ENCODE measurements at places on chromosomes 7 and 10.

DNA sequence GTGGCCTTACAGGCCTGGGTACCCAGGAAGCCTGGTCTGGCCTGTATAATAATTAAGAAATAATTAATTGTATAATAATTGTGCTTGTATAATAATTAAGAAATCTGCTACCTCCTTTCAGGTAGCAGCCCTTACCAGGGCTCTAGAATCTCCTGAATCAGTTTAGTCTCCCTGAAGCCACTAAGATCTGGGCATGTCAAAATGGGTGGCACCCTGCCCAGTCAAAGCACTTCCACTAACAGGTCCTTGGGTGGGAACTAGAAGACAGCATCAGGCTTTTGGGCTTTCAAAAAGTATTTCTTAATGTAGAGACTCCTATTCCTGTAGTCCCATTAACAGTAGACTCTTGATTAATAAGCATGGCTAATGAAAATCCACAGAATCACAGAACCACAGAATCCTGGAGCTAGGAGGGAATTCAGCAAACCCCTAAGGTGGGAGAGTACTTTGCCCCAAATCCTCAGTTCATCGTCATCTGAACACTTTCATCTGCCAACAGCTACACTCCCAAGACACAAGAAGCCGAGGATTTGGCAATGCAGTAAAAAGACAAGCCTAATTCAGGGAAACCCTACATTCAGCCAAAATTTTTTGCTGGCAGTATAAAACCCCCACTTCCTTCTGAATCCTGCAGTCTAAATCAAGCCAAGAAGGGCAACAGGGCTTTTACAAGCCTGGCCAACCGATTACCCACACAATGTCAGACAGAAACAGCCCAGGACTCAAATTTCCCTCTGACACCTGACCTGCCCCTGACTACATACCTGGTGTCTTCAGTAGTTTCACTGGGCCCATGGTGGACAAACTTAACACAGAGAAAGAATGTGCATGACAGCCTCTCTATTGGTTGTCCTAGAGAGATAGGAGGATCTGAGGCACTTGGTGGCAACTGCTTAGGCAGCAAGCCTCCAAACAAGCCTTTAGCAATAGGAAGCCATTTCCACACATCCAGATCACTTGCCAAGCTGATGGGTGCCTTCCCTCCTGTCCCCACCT lies 5.9 kb upstream of the IL6 start:
- no peak for DNase-seq

DNA sequence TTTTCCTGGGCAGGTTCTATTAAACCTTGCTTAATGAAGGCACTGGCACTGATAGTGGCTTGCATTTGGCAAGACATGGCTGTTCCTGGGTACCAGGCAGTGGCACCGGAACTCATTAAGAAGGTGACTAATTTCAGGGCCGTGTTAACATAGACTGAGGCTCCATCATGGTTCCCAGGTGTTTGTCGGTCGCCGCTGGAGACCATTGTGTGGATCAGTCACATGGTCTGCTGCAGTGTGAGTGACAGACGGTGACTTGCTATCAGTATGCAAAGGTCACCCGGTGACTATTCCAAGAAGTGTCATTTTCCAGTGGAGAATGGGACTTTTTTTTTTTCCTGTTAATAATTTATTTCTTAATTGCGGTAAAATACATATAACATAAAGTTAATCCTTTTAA lies 106.3 kb downstream of the INSYN2A start:
- no peak for DNase-seq

DNA sequence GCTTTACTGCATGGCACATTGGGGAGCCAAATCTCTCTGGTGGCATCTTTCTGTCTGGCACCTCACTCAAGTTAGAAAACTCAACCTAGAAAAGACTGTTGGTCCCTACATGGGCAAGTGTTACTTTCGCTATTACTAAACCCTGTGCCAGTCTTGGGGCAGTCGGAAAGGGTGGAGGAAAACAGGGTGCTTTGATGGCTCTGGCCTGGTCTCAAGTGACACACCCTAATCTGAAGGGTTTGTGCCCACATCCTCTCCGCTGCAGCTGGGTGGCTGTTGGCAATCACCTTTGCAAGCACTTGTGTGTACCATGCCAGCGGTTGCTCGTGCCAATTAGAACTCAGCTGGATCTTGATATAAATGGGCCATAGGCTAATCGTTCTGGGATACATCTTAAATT lies 159.8 kb upstream of the ITGB1 start:
- DNase-seq = no peak

GRCh38 chr10:97868134-97868685 lies 18.6 kb downstream of the GOLGA7B start:
- DNase-seq = no peak

DNA sequence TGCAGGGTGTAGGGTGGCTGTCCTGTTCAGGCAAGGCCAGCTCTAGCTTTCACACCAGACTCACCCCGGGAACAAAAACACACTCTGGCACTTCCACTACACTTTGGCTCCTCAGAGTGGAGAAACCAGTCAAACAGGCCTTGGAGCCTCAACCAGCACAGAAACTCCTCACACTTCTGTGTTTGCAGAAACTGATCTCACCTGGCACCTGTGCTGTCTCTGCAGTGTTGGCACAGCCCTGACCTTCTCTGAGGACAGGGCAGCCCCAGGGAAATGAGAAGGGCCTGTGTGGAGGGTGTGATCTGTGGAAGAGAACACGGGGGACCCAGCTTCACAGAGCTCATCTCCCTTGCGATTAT lies 4.1 kb upstream of the CALML5 start:
- no peak for DNase-seq

GRCh38 chr7:108270385-108271015 lies 140.3 kb upstream of the LAMB4 start:
- DNase-seq = no peak

DNA sequence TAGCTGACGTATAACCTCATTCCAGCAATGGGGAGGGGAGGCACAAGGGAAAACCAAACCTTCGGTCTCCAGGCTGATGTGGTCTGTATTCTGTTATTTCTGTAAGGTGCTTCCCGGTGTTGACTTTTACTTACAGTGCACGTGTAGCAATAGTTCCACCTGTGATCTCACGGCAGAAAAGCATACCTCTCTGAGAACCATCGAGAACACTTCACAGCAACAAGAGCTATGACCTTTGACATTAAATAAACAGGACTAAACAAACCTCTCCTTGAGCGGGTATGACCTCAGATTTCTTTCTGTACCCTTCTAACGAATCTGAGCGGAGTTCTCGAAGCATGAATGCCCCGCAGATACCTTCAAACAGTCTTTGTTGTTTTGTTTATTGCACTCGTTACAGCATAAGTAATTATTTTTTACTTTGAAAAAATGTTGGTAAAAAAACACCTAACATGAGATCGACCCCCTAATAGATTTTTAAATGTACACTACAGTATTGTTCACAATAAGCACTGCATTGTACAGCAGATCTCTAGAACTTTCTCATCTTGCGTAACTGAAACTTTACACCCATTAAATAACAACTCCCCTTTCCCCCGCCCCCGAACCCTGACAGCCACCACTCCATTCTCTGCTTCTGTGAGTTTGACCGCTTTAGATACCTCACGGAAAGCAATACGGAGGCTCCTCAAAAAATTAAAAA lies 282.3 kb downstream of the GATA3 start:
- DNase-seq = no peak

DNA sequence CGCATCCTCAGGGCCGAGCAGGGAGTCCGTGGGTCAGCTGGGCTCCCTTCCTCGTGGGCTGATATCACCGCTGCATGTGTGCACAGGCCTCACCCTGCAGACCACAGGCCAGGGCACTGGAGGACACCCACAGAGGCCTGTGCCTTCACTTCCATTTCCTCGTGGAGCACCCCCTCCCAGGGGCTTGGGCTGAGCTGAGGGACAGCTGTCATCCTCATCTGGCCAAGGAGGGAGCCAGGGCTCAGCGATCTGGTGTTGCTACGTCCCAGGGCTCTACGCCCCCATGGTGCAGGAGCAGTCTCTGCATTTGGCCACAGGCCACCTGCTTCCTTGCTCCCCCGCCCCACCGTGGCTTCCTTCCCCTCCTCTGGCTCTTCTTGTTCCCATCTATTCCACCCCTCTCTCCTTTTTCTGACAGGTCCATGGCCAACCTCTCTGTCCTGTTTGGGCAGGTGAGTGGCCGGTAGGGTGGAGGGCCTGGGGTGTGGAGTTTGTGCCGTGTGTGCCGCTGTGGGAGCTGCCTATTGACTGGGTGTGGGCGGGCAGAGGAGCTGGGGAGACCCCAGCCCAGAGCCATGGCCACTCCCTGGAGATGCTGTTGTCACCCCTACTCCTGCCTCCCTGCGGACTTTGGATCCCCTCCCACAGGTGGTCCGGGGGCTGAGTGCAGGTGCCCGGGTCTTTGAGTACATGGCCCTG lies 8.3 kb upstream of the ASIC3 start:
- no peak for DNase-seq

- no peak for DNase-seq
Observed at GRCh38 chr7:131896165-131896863, 339.9 kb upstream of the PODXL start.

GRCh38 chr10:14860791-14861190 lies 17.9 kb upstream of the SUV39H2 start:
- no peak for DNase-seq

DNA sequence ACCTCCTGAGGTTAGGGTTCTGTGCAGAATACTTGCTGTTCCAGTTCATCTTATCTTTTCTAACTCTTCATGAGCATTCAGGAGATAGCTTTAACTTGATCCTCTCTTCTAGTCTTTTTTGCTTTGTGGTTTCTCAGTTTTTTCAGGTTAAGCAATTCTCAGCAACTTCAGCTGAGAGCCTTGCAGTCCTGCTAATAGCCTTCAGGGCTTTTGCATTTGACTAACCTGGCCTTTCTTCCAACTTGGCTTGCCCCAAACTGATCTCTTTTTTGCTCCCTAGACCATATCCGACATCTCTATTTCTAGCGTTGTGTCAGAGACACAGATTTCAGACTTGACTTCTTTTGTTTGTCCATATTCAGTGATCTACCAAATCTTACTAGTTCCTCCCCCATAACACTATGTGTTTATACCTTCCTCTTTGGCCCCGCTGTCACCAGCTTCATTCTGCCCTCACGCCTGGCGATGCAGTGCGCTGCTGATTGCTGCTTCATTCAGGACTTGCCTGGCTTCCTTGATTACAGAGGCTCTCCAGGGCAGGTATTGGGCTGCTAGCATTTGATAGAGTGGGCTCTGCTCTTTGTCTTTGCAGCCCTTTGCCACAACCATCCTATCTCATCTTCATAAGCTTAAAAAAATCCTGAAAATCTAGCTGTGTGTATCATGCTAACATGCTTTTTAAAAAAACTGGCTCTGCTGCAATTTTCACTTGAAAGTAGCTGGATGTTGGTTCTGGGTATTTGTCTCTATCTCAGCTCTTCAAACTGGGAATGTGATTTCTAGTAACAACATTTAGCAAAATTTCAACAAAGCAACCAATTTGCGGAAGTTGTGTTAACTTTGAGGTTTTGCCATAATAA lies 9.6 kb downstream of the CUL1 start:
- DNase-seq = no peak

DNA sequence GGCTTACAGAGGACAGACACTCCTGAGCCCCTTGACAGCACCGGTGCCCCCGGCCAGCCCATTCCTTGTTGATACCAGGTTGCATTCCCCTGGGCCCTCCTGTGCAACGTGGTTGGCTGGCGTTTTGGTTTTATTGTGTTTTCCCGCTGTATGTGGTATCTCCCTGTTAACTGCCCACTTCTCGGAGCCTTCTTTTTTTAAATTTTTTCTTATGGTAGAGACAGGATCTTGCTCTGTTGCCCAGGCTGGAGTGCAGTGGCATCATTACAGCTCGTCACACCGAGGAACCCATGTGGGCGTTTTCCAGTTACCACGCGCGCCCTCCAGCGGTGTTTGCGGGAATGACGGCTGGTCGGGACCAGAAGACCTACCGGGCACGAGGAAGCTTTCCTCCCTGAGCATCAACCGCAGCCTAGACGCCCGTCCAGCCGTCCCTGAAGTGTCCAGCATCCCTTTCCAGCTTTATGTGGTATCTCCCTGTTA lies 16.9 kb upstream of the ZFAND2A start:
- DNase-seq = peak; percentile 80

GRCh38 chr7:34131371-34131770 lies 226.0 kb downstream of the BMPER start:
- no peak for DNase-seq

All from SHP77 treated with DMSO at 0.1 percent for 48 hours (cell line).